Vagina (tissue), 2 donors: ENCODE measurements at places on chromosomes 6 and 20.
A peak's percentile ranks its signal among the peaks of the same experiment; 100 is the strongest.

DNA sequence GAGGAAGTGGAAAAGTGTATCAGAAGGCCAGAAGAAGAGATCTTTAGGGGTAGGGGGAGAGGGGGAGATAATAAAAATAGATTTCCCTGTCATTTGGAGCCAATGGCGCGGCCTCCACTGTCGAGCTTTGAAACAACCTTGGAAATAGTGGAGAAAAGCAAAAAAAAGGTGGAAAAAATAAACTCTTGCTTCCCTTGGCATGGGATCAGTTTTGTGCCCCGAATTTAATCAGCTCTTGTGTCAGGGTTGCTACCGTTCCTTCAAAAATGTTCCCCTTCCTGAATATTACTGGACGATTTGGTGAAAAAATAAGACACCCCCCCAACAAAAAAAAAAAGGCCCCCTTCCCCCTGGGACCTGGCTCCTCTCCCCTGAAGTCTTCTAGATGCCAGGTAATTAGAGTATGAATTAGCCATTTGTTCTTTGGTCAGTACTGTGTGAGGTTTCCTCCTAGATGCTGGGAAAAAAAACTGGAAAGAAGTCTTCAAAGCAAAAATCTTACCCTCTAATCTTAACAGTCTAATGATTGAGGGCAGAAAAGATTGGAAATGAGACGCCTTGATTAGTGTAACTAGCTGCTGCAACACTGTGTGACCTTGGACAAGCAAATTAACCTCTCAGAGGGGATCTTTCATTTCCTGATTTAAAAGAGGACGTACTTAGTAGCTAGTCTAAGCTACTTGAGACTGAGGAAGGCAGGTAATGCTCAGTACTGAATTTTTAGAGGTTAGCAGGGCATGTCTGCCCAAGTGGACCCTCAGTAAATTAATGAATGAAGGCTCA is 872 bp upstream of the RBM39 start:
- no peaks in the 10 kb centered on the region for H3K27me3 ChIP-seq
- H3K36me3 ChIP-seq, result peaks cover 2% of the 10 kb centered on the region
- peak overlapping the region; percentile 98 for H3K27ac ChIP-seq
- no peak for DNase-seq
- peak overlapping the region; percentile 79 for H3K4me3 ChIP-seq

DNA sequence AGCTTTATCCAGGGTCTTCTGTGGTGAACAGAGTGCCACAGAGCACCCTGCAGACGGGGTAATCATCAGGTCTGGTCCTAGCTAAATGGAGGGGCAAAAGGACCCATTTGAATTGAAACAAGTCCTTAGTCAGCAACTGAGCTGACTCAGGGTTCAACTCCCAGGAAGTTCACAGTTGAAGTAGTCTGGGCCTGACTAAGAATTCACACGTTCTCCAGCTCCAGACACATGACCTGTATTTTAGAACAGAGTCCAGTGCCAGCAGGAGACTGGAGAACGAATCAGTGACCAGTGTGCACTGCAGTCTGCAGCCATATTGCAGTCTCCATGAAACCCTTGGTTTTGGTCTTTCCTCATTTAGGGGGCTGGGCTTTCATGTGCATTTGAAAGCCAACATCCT is 85.2 kb downstream of the ELOVL4 start:
- H3K36me3 ChIP-seq, result no peaks in the 10 kb centered on the region
- DNase-seq, result no peak
- H3K4me1 ChIP-seq, result no peaks in the 10 kb centered on the region

DNA sequence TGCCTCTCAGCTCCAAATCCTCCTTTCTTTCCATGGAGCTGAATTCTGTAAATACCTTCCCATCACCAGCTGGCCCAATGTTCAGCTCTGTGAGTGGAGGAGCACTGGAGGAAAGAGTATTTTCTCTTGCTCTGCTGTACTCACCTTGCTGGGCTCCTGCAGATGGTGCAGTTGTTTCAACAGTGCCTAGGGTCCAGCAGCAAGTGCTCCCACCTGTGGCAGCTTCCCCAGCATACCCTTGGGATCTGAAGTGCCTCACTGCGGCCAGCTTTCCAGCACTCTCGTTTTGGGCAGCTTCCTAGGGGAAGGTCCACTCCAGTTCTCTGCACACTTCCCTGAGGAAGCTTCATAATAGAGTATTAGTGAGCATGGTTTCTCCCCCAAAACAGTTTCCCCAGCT is 170.9 kb downstream of the ARHGAP18 start:
- H3K27ac ChIP-seq, result no peak overlapping the region
- no peak overlapping the region for H3K4me3 ChIP-seq
- H3K4me1 ChIP-seq, result no peaks in the 10 kb centered on the region
- no peaks in the 10 kb centered on the region for H3K27me3 ChIP-seq

- DNase-seq, result no peak
- no peaks in the 10 kb centered on the region for H3K36me3 ChIP-seq
- no peaks in the 10 kb centered on the region for H3K4me1 ChIP-seq
- no peaks in the 10 kb centered on the region for H3K27me3 ChIP-seq
- no peak overlapping the region for H3K4me3 ChIP-seq
Measured at GRCh38 chr6:80633412-80633811, 526.9 kb downstream of the BCKDHB start.
